ENCODE measurements at places on chromosomes 11 and 22.

- DNase-seq: no peak
These were observed 24.3 kb downstream of the KCNQ1OT1 start for GRCh38 chr11:2675540-2675939.

DNA sequence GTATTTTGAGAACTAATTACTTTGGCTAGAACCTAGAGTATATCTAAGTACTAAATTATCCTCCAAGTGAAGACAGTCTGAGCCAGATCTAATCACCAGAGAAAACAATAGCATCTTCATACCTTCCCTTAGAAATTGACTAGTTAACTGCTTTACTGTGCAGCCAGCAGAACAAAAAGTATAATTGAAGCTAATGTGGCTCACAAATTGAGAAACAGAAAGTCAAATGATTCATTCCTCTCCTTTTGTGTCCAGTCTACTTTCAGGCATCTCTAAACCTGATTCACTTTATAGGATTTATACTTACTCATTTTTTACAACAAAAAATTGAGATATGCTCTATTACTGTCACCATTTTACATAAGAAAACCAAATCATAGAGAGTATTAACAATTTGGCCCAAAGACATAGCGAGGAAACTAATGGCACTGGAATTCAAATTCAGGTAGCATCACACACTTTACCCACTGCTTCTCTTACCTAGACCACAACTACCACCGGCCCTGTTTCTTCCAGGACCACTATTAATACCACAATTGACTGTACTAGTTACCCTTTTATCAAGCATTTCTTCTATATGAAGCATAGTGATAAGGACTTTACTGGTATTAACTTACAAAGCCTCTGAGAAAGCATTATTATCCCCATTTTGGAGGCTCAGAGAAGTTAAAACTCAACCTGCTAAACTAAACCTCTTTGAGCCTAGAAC lies 1402.6 kb upstream of the TENM4 start:
- DNase-seq: no peak

- no peak for DNase-seq
These were observed 473.0 kb downstream of the BRD1 start for GRCh38 chr22:49354516-49355210.

DNA sequence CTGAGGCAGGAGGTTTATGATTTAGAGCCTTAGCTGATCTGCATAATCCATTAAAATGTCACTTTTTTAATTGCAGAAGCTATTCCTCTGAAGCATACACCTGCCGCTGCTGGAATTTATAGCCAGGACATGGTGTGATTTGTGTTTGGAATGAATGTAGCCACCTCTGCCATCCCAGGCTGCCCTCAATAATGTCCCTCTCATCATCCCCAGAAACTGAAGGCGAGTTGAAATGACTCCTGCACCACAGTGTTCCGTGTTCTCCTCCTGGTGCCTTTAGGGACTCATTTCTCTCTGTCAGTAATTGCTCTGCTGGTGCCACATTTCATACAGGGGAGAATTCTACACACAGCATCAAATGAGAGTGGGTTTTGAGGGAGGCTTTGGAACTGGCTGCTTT lies 191.0 kb downstream of the C11orf91 start:
- DNase-seq: no peak

DNA sequence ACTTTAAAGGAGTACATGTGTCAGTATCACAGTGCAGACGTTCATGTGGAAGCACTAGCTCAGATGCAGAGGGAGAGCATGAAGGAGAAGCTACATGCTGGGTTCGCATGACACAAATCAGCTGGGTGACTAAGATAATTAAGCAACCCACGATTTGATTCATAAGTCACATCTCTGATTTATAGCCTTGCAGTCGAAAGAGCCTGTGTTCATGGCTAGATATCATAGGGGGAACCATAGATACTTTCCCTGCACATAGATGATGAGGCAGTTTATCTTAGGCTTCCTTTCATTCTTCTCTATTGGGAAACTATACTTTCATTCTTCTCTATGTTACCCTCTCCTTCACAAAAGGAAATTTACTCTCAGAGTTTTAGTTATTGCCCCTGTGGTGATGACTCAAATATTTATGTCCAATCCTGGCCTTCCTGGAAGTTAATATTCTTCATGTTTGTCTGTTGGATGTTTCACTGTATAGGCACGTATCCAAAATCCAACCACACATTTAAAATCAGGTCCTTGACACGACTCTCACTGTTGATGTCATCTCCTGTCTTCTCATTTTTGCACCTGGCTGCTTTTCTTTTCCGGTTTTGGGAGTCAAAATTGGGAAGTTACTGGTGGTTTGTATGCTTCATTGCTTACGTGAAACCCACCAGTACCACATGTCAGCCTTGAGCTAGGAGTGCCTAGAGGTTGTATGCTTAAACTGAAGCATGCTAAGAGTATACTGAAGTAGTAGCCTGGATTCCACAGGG lies 56.3 kb upstream of the SLC5A12 start:
- DNase-seq: no peak

- no peak for DNase-seq
These were observed 3.5 kb downstream of the HTR3B start for GRCh38 chr11:113908098-113908497.

DNA sequence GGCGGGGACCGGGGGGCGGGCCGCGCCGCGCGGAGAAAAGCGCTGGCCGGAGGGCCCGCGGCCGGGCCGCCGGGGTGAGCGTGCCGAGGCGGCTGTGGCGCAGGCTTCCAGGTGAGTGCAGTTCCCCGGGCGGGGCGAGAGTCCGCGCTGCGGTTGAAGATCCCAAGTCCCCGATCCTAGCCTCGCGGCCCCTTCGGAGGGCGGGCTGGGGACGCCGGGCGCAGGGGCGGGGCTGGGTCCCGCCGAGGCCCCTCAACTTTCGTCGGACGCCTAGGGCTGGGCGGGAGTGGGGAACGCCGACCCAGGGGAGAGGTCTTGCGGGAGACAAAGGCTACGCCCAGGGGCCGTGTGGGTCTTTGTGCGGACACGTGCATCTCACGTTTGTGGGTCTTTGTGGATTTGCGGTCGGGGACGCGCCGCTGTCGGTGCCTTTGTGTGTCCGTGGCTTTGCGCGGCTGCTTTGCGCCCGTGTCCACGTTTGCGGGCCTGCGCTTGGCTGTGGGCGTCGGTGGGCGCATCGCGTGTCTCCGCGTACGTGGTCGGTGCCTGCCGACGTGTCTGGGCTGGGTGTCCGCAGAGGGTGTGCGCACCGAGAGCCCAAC lies at the start of gene TSKU:
TSKU (plus strand) TSS at position 63 of the 602 bp plus-strand sequence. CDS start 12,261 bp downstream, outside the sequence.
- DNase-seq: no peak

GRCh38 chr11:59766542-59767224 lies 11.5 kb downstream of the STX3 start:
- no peak for DNase-seq

DNA sequence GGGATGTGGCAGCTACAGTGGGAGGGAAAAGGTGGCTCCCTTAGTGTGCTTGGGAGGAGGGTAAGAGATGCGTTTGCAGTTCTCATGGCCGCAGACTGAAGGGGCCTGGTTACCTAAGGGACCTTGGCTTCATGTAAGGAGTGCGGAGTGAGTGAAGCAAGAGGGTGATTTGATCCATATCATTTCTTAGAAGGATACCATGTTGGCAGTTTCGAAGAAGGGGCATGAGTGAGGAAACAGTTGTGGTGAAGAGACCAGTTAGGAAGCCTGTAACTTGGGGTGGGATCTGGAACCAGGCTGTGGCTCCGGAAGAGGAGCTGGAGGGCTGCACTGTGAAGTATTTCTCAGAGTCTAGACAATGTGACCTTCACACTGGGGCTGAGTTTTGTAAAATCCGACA lies 45.0 kb downstream of the ST3GAL4 start:
- DNase-seq: no peak

DNA sequence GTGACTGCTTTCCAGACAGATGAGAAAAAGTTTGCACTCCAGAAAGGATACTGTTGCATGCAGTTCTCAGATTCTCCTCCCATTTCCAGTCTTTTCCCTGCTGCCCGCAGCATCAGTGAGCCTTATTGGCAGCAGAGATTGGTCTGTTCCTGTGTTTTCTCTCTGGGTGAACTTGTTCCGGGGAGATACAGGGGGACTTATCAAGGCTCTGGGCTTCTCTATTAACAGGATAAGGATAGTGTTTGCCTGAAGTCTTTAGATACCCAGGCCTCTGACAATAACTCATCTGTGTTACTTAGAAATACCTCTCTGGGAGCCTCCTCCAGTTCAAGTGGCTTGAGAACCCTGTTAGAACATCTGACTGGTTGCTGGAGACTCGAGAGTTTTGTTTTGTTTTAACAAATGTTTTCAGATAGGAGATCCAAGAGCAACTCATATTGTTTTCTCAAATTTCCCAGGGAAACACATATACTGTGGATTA lies 154.7 kb downstream of the BLID start:
- DNase-seq: no peak

DNA sequence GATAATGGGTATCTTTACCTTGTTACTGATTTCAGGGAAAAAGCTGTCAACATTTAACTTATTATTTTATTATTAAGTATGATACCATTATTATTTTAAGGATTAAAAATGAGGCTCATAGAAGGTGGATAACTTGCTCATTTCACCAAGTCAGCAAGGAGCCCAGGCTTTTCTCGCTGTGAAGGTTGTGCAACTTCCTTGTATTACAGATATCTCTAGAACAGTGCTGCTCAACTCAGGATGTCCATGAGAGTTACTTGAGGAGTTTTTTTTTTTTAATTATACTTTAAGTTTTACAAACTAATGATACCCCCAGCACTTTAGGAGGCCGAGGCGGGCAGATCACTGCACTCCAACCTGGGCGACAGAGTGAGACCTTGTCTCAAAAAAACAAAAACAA lies 98.2 kb downstream of the INSC start:
- DNase-seq: no peak

DNA sequence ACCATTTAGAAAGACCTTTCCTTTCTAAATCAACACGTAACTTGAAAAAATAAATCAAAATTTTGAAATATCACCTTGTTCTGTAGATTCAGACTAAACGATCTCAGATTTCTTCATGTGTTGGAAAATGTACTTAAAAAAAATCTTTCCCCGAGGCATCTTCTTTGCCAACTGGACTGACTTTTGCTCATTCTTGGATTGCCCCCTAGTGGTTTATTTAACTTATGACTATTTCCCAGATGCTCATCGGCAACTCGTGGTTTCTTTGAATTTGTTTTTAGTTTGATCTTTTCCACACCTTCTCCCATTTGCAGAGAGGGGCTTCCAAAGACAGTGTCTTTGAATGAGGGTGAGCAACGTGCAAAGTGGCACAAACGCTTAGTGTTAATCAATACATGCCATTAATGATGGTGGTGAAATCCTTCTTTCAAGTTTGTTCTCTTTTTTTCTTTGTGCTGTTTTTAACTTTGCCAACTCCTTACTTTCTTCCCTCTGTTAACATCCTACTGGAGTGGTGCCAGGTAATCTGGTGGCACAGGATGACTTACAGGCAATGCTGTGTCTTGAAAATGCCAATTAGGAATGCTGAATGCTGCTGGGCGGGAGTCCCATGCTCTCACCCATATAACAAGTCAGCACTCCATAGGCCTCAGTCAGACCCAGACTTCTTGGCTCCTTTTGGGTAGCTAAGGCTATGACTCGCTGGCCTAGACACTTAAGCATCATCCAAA lies 18.3 kb downstream of the PRSS23 start:
- no peak for DNase-seq

- no peak for DNase-seq
These were observed 63.4 kb downstream of the GALNT18 start for GRCh38 chr11:11558396-11558795.

DNA sequence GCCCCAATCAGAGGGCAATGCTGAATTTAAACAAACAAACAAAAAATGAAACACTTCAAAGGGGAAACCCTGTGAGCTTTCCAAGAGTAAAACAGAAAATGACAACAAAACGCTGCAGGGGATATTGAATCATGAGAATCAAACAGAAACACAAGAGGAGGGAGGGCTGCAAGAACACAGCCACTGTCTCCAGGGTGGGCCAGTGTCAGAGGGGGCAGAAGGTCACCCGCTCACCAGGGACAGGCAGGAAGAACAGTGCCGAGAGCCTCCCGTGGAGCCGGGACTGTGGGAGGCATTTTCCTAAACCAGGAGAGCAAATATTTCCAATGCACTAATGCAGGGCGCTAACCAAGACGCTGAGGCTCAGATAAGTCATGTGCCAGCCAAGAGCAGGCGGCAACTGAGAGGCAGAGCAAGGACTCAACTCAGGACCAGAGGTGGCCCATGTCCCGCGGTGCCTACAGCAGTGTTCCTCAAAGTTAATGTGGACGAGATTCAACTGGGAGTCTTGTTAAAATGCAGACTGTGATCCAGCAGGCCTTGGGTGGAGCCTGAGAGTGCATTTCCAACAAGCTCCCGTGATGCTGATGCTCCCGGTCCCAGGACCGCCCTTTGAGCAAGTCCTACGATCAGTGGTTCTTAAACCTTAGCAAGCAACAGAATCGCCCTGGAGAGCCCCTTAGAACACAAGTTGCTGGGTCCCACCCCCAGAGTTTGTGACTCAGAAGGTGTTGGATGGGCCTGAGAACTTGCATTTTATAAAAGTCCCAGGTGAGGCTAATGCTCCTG lies 197.2 kb downstream of the TENM4 start:
- no peak for DNase-seq

DNA sequence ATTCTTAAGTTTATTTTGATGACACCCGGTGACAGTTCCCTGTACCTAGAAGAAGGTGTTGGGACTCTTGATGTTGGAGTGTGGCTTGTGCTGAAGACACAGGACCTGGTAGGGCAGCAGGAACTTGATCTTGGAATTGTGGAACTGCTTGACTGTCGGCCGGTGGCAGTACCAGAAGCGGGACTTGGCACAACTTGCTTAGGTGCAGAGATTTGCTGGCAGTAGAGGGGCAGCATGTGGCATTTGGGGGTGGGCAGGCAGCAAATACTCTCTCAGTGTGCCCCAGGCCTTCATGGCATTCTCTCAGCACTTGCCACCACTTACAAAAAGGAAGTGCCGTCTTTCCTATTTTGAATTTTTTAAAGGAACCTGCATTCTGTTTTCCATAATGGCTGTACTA lies 3.6 kb downstream of the PEX26 start:
- no peak for DNase-seq

- peak; percentile 74 for DNase-seq
These were observed 19.3 kb upstream of the FXYD2 start for GRCh38 chr11:117843666-117844484.

GRCh38 chr11:14413307-14414069 lies 54.5 kb upstream of the RRAS2 start:
- no peak for DNase-seq

- DNase-seq: no peak
These were observed 2.1 kb downstream of the KMT2A start for GRCh38 chr11:118438314-118438931.

GRCh38 chr11:102580185-102580951 lies 44.8 kb downstream of the MMP20 start:
- DNase-seq: no peak

DNA sequence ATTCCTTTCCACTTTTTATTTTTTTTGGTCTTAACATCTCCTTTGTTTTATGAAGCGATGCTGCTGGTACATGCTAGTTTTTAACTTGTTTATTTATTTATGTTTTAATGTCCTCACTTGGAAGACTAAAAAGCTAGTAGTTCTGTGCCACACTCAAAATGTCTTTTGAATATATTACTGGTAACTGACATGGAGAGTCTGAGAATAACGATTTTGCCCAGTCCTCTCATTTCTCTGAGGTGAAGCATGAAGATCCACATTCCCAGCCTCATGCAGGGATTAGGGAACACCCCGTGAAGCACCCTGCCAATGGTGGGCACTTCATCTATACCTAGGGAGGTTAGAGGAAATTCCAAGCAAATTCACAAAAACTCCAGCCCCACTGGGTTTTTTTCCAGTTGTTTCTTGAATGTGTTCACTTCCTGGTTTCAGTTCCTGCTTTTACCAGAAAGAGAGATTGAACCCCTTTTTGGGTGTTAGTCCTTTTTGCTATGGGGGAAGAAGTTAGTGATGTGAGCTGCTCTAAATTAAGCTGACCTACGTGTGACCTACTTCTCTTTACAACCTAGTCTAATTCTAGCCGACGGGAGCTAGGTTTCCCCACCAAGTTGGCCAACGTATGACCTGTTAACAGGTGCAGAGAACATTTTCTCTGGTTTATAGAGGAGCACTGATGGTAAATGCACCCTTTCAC lies 106.1 kb downstream of the SLC1A2 start:
- DNase-seq: no peak
